Cardiac septum (tissue), 1 donor: ENCODE measurements at places on chromosomes 16 and 17. TPM values are rescaled to one million over a fixed set of nuclear protein-coding genes. Genes with fewer than 3 reads are reported as not detected.

- DNase-seq, result no peak
These were observed 34.0 kb upstream of the PRKCA start for GRCh38 chr17:66268247-66268927.

DNA sequence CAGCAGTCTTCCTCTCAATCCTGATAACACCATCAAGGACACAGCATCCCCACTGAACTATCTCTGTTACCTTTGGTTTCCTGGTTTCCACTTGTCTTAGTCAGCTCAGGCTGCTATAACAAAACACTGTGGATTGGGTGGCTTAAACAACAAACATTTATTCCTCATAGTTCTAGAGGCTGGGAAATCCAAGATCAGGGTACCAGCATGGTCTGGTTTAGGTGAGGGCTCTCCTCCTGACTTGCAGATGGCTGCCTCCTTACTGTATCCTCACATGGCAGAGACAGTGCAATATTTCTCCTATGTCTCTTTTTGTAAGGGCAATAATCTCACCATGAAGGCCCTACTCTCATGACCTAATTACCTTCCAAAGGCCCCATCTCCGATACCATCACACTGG is 103.2 kb upstream of the AXIN2 start:
- no peak for DNase-seq

- no peak for DNase-seq
These were observed 161.7 kb downstream of the SOX9 start for GRCh38 chr17:72282439-72283029.

GRCh38 chr17:75679706-75680211 is 12.6 kb downstream of the SAP30BP start:
- DNase-seq, result no peak

DNA sequence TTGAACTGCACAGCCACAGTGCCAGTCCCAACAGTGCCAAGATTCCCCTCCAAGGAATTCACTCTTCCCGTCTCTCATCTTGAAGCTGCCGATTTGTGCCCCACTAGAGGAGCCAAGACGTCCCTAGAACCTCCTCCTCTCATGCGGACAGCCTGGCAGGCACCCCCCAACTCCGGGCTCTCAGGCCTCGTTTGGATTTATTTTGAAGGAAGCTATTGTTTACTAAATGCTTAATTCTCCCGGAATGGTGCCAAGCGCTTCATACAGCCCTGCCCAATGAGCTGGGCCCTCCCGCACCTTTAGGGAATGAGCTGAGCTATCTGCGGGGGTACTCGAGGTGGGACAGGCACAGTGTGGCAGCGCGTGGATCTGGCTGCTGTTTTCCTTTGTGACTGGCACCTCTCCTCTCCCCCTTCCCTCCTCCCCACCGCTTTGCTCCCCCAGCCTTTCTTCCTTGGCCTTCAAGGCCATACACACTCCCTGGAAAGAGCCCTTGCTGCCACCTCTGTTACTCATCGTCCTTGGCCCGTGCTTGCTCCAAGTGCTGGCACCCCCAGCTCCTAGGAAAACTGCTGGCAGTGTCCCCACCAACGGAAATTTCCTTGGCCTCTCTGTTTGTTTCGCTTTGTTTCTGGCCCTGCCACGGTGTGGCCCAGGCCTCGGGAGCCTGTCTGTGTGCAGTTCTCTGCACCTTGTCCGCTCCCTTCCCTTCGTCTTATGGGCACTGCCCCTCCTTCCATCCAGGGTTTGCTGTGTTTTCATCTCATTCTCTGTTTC is 49.9 kb upstream of the CDR2 start:
- DNase-seq, result no peak

- DNase-seq, result no peak
These were observed 5.4 kb upstream of the PNPO start for GRCh38 chr17:47935961-47936360.

- DNase-seq, result peak; percentile 90
These were observed 792 bp downstream of the SECTM1 start for GRCh38 chr17:82332669-82333278.

DNA sequence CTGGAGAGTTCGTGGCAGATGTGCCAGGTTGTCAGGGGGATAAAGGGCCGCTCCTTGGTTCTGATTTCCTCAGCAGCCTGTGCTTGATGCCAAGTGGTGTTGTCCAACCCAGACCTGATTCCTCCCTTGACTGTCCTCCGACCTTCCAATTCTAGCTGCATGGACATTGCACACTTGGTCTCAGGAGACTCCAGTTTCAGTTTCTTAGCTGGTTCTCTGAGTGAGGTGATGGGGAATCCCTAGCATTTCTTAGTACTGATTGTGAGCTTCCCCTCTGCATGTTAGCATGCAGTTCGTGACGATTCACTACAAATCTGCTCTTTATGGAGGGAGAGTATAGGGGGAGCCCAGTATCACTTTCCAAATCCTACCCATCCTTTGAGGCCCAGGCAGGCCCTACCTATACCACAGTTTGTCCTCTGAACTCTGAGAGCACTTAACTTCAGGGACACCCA is 12.4 kb upstream of the CCR7 start:
- DNase-seq, result no peak

GRCh38 chr16:66069587-66069986 is 296.9 kb upstream of the CDH5 start:
- no peak for DNase-seq

- DNase-seq, result no peak
These were observed 11.5 kb downstream of the GPT2 start for GRCh38 chr16:46895399-46896313.

DNA sequence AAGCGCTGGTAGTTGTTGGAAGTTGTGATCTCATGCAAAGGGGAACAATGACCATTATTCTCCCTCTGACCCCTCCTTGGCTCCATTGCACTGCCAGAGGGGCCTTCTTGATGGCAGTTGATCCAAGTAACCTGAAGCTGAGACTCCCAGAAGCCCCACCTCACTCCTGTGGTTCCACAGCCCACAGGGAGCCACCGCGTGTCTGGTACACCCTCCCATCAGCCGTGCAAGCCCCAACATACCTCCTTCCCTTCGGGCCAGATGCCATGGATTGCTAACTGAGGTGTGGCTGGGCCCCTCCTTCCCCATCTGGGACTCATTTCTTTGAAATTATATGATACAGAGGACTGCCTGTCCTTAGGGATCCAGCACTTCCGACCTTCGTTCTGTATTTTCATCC is 17.8 kb downstream of the SAP30BP start:
- no peak for DNase-seq

GRCh38 chr17:58331815-58332777 is 3.5 kb upstream of the TSPOAP1 start:
- DNase-seq, result peak; percentile 91

DNA sequence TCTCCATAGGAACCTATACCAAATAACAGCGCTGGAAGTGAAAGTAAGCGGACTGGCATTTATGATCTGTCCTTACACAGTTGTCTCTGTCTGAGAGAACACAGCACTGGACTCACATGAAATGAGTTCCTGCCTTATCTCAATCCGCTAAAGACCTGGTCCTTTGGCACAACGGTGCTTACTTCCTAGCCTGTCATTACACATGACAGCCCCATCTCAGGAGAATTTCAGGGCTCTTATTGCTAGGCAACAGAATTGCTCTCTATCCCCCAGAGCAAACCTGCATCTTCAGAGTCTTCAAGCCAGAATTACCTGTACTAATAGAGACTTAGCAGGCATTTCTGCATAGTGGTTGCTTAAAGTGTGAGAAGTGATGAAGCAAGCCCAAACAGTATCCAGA is 4.3 kb downstream of the KCNJ2 start:
- no peak for DNase-seq

DNA sequence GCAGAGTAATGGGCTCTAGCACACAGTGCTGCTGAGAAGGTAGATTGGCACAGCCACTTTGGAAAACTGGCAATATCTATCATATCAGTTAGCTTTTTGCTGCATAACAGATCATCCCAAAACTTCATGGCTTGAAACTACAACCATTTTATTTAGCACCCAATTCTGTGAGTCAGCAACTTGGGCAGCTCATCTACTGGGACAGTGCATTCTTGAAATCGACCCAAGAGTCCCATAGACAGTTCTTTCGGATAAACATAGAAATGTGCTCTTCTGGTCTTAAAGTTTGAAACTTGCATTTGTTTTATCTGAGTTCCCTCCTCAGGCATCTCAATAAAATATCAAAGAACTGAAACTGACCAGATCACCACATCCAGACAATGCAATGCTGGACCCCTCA is 76.7 kb downstream of the CEP112 start:
- DNase-seq, result no peak

DNA sequence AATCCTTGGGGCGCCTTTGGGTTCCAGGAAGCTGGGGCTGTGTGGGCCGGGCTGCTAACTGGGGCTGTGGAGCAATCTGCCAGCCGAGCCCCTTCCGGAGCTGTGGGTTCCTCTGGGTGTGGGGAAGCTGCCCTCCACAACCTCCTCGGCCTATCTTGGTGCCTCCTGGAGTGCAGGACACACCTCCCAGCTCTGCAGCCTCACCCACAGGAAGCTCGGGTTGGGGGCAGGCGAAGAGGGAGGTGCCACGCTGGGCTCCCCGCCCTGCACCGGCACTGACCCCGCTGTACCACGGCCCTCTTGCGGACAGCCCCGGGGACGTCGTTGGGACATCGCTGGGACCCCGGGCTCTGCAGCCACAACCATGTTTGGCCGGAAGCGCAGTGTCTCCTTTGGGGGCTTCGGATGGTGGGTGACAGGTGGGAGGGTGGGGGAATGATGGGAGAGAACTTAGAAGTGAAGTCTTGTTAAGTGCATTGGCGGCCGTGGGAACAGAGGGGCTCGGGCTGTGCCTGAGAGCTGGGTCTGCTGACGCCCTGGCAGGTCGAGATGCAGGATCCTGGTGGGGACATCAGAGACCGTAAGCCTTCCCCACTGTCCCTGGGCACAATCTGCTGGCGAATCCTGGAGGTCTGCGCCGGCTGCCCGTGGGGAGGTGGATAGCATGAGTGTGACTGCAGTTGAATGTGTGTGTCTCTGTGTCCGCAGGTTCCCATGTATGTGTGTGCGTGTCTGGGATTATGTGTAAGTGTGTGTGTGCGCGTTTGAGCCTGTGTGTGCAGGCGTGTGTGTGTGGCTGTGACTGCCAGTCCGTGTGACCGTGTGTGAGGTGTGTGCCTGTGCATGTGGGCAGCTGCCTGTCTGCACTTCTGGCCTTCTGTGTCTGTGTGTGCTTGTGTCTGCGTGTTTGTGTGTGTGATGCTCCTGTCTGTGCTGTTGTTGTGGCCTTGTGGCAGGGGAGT is at the start of gene RAP1GAP2:
RAP1GAP2 (plus strand) TSS at position 275 of the 962 bp plus-strand sequence; CDS start at position 365, 90 bp downstream.
- DNase-seq, result peak; percentile 95

DNA sequence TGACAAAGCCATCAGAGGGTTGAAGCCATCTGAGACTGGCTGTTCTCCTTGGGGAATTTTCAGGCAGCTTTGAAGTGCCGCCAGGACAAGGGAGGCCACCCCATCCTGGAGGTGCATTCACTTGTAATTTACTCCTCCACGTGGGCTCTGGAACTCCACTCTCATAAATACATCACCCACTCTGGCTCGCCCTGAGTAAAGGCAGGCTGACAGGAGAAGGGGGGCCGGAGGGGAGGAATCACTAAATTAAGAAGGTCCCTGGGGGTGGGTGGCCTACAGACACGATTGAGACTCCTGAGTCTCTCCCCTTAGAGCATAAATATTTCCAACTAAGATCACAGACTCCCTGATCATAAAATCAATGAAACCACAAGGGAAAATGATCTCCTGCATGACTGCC is 56.3 kb upstream of the HNF1B start:
- DNase-seq, result no peak

DNA sequence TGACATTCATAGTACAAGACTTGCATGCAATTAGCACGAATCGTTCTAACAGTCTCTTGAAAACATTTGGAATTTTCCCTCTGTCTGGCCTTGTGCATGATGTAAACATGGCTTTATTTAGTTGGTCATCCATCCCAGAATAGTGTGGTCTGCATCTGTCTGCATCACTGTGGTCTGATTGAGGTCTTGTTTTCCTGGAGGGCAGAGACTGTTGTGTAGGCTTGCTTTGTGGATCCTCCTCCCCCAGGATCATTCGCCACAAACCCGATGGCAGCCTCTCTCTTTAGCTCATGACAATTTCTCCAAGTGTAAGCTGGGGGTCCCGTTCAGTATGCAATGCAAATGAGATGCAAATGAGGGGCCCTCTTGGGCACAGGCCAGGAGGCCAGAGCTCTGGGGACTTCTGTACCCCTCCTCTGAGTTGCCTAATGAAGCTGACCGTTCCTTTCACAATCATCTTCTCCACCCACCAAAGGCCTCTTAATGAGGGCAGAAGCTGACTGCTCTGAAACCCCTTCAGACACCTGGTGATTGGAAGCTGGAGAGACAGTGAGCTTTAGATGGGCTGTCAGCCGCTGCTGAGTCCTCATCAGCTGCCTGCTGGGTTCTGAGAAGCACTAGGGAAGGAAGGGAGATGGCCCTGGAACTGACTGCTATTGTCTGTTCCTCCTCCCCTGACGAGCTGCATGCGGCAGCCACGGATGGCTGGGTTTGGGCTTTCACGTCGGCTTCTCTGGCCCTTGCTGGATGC is 201.2 kb upstream of the CACNG3 start:
- DNase-seq, result no peak

DNA sequence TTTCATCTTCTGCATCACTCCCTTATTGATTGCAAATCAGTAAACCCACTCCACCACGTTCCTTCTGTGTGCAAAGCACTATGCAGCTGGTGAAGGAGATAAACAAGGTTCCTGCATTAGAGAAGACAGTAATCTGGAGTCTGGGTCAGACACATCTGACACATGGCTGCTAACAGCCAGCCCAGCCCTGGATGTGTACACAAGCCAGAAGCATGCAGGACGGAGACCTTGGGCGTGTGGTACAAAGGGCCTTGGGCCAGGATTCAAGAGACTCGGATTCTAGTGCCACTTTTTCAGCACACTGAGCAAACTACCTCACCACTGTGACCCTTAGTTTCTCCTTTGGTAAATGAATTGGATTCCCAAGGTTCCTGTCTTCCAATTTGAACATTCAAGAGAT is 86.6 kb upstream of the DNAH9 start:
- no peak for DNase-seq

DNA sequence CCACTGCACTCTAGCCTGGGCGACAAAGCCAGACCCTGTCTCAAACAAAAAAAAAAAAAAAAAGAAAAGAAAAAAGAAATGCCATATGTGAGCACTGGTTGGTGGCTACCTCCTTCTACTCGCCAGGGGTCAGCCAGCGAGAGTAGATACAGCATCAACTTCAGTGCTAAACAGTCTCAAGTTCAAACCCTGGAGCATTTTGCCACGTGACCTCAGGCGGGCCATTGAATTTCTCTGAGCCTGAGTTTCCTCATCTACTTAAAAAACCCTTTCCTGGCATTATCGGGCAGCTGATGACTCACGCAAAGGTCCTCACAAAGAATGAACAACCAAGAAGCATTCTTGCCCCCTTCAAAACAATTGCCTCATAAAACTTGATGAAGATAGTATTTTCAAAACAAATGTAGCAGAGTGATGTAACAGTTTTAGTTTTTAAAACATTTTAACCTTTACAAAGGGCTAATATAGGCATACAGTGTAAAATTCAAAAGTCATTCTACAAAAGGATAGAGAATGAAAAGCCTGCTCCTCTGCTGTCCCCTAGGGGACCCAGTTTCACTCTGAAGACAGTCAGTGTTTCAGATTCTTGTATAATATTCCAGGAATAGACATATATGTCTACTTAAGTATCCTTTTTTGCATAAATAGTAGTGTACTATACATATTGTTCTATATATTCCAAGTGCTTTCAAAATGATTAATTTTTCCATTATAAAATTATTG is 28.4 kb downstream of the DNAH2 start:
- DNase-seq, result peak; percentile 76

CHTF8 gene
- total RNA-seq, result 43.2 TPM

CCDC92B gene
- 0.13 TPM for total RNA-seq

FBXL19 gene
- 8.0 TPM for total RNA-seq

ADAD2 gene
- total RNA-seq, result 0.24 TPM

FBXW10 gene
- total RNA-seq, result 0.51 TPM

CD300A gene
- 2.6 TPM for total RNA-seq

SLC22A31 gene
- not detected for total RNA-seq

KRTAP1-5 gene
- not detected for total RNA-seq

NRN1L gene
- 2.1 TPM for total RNA-seq

NDE1 gene
- total RNA-seq, result 26.8 TPM

ELMO3 gene
- 0.92 TPM for total RNA-seq

SLC43A2 gene
- total RNA-seq, result 4.8 TPM
